ENCODE measurements at places on chromosomes 7 and 10.

GRCh38 chr10:78140066-78140630, 106.5 kb downstream of the RPS24 start:
- no peak for DNase-seq

- DNase-seq, result no peak
These were observed 162.2 kb downstream of the SLIT1 start for GRCh38 chr10:97023401-97024167.

DNA sequence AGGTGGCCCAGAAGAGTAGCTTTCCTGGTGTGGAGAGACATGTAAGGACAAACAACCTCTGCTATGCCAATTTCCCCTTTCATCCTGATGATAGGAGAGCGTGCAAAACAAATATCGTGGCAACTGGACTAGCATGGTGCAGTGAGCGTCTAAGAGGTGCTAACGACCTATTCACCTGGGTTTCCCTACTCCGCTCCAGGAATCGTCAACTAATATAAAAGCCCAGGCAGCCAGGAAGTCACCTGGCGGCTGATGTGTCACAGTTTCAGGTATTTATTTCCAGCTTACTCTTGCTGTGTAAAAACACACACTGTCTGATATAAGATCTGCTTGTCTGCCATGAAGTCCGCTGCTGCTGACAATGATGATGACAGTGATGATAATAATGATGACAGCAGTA, 56.5 kb upstream of the EFCAB10 start:
- no peak for DNase-seq

GRCh38 chr10:26422977-26423376, 15.2 kb upstream of the APBB1IP start:
- no peak for DNase-seq

GRCh38 chr10:29257784-29258135, 31.1 kb upstream of the LYZL1 start:
- DNase-seq, result no peak
